ENCODE measurements at places on chromosomes 4 and X.
A peak's percentile ranks its signal among the peaks of the same experiment; 100 is the strongest.

- DNase-seq: no peak
Measured at GRCh38 chr4:15568821-15569220, 86.3 kb downstream of the FBXL5 start.

DNA sequence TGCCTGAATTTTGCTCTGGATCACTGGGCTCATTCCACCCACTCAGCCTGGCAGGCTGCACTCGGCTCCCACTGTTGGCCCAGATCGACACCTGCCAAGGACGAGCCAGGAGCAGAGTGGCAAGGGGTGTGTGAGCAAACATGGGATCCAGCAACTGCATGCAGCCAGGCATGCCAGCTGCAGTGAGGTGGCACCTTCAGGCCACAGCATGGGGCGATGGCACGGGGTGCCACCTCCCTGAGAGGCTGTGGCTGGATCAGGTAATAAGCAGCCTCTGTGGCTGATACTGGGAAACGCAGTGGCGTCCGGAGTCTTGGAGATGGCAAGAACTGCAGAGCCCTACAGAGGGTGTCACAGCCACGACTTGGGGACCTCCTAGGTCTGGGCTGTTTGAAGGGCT, 244.5 kb upstream of the FSTL5 start:
- DNase-seq: no peak

DNA sequence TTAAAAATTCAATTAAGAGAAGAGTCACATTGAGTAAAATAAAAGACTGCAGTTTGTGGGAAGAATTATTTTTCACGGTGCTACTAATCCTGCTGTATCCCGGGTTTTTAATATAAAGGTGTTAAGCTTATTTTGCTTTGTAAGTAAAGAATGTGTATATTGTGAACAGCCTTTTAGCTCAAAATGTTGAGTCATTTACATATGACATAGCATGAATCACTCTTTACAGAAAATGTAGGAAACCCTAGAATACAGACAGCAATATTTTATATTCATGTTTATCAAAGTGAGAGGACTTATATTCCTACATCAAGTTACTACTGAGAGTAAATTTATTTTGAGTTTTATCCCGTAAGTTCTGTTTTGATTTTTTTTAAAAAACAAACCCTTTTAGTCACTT, 39.7 kb downstream of the IRS4 start:
- DNase-seq: no peak

- DNase-seq: no peak
Measured at GRCh38 chr4:14177987-14178386, 550.5 kb upstream of the BOD1L1 start.

- DNase-seq: no peak
Measured at GRCh38 chrX:76996641-76997040, 450.5 kb upstream of the FGF16 start.

- no peak for DNase-seq
Measured at GRCh38 chr4:90540536-90540935, 413.3 kb downstream of the CCSER1 start.

GRCh38 chr4:117549524-117549923, 464.1 kb upstream of the TRAM1L1 start:
- no peak for DNase-seq

DNA sequence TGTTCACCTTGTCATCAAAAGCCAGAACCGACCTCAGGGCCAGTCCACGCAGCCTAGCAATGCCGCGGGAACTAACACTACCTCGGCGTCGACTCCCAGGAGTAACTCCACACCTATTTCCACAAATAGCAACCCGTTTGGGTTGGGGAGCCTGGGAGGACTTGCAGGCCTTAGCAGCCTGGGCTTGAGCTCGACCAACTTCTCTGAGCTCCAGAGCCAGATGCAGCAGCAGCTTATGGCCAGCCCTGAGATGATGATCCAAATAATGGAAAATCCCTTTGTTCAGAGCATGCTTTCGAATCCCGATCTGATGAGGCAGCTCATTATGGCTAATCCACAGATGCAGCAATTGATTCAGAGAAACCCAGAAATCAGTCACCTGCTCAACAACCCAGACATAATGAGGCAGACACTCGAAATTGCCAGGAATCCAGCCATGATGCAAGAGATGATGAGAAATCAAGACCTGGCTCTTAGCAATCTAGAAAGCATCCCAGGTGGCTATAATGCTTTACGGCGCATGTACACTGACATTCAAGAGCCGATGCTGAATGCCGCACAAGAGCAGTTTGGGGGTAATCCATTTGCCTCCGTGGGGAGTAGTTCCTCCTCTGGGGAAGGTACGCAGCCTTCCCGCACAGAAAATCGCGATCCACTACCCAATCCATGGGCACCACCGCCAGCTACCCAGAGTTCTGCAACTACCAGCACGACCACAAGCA, 898 bp downstream of the UBQLN2 start:
- DNase-seq: no peak

DNA sequence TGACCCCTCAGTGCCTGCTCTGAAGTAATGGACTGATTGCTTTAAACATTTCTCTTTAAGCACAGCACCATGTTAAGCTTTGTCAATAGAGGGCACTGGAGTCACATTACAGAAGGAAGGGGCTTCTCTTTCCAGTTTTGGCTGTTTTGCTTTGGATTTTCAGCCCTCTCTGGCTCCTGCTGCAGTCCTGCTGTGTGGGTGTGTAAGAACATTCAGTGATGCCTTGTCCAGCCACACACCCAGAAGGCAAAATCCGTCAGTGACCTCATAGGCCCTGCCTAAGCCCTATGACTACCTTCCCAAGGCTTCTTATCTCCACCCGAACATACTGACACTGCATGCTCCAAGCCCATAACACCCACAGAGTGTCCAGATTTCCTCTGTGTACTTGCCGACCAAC, 215.3 kb upstream of the CTSO start:
- no peak for DNase-seq

DNA sequence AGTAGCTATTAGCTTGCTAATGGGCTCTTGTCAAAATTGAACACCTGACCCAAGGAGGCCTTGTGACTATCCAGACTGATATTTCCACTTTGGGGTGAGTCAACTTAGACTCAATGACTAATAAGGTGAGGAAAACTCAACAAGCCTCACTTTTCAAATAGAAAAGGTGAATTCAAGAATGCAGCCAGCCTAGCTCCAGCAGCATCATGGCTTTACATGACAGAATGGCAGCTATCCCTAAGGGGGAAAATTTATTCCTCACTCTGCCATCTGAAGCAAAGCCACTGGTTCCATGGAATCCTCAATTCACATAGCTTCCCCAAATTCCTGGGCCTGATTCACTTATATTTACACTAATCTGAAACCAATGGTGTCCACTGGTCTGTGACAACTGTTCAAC, 29.1 kb upstream of the RAB9B start:
- no peak for DNase-seq

DNA sequence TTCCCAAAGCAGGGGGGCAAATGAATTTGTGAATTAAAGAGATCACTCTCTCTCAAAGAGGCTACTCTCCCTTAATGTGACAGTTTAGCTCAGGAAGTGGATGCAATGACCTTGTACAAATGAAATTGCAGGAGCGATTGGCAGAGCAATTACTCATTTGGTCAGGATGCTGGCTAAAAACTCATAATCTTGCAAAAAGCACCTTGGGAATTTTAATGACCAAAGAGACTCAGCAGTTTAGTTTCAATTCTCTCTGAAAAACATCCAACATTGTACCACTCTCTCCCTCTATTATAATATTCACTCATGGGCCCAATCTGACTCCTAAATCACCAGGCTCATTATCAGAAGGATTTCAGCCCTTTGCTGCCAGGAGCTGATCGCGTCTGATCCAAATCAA, 26.1 kb downstream of the PDGFC start:
- DNase-seq: no peak

DNA sequence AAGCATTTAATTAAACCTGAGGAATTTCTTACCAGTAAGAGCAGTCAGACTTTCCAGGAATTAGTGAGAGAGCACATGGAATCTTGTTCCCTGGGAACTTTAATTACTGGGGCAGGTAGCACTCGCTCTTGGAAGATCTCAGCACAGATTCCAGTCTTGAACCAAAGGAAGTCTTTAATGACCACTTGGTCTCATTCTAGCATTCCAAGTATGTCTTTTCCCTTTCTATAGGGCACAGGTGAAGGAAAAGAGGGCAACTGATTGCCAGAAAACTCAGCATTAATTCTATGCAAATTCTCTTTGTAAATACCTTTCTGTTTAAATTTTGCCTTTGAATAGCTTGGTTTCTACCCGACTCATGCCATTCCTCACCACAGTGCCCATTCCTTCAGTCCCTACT, 236.6 kb downstream of the LDB2 start:
- DNase-seq: no peak

GRCh38 chr4:91116861-91117260, 989.7 kb downstream of the CCSER1 start:
- DNase-seq: no peak

- DNase-seq: peak; percentile 77
Measured at GRCh38 chr4:109433205-109434006, at the start of gene SEC24B. TSS of gene SEC24B (plus strand) at chr4:109433815. CDS start at chr4:109433870, 55 bp downstream.

- DNase-seq: no peak
Measured at GRCh38 chr4:17762726-17763125, 18.7 kb downstream of the FAM184B start.

- no peak for DNase-seq
Measured at GRCh38 chr4:67918428-67918827, 34.6 kb upstream of the TMPRSS11D start.

DNA sequence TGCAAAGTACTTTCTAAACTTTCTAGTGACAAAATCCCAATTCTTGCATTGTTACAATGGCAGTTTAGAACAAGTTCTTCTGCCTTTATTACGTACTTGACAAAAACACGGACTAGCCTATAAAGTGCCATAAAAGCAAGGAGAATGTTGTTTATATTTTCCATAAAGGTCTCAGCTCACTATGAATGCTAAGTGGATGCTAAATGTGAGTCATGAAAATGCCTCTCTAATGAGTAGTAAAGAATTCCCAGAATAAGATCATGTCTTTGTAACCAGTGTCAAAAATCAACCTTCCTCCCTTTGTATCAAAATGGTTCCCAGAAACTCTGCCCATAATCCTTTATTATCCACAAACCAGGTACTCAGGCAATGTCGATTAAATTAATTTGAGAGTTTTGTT, 539.8 kb upstream of the SLIT2 start:
- DNase-seq: no peak

DNA sequence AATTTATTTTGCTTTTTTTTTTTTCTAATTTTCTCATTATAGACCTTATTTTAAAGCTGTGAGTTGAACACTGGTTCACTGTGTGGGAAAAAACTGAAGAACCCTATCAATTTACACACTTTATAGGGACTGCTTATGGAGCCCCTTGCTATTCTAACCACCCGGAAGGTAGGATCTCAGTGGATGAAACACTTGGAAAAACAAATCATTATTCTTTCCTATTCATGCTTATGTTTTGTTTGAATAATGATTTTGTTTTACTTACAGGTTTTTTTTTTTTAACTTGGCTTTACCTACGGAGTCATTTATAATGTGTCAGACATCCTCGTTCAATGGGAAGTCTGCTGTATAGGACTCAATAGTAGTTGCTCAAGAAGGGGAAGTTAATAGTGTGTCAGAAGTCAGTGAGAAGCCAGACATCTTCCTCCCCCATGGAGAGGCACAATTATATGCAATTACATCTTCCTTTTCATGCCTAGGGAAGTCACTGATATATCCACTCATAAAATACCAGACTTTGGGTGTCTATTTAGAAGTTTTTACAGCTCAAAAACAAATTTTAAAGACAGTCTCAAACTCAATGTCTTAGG, 113.2 kb downstream of the ARSF start:
- DNase-seq: no peak

- no peak for DNase-seq
Measured at GRCh38 chr4:152000518-152000917, 239.7 kb upstream of the GATB start.

DNA sequence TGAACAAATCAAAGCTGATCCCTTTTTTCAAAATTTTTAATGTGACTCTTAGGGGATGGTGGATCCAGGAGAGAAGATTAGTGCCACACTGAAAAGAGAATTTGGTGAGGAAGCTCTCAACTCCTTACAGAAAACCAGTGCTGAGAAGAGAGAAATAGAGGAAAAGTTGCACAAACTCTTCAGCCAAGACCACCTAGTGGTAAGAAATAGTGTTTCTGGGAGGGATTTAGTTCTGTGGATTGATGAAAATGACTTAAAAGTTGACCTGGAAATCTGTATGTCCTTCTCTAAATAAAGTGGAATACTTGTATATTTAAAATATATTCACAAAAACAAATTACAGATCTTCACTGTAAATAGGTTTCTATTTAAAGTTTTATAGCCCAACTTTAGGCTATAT, 29.2 kb downstream of the NUDT9 start:
- DNase-seq: no peak

GRCh38 chr4:171565130-171565788, 247.9 kb upstream of the GALNTL6 start:
- no peak for DNase-seq

DNA sequence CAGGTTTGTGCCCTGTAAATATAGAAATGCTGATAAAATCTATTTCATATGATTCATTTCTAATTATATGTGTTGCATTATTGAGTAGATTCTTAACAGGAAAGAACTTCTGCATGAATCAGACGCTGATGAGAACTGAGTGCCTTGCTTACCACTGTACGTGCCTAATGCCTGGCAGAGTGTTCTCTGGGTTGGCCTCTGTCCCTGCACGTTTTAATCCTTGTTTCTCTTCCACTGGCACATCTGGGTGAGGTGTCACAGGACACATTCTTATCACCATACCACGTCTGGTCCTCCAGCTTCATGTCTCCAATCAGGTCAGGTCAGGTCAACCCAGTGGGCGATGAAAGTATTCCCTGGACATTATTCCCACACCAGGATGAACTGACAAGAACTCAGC, 53.6 kb downstream of the KLF3 start:
- DNase-seq: no peak

DNA sequence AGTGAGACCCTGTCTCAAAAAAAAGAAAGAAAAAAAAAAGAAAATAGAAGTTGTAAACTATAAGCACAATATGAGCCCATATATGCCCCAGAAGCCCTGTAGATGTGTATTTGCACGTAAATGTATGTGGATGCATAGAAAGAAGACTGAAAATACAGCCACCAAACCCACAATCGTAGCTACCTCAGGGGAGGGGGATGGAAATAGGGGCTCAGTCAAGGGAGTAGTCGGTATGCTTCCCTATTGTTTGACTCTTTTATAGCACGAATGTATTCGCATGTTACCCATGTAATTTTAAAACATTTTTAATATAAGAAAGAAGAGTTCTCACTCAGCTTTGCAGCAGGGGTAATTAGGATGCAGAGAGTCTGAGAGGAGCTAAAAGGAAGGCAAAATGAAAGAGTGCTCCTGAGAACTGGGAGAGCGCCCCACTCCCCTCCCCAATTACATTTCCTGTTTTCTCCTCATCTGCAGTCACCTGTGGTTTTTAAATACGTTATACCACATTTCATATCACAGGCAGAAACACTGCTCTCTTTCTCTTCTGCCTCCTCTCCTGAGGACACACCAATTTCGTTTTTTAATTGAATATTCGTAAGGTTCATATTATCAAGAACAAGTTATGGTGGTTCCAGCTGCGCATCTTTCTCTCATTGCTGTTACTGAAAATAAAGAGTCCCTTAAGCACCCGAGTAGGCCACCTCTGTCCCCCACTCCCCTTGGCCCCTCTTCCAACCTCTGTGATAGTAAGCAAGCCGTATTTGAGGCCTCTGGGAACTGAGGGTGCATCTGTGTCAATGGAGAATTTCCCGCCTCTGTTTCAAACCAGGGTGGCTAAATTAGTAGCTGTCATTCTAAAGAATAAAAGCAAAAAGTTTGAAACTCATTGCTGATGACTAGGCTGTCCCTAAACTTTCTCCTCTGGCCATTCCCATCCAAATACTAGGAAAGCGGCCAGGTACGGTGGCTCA, 10.7 kb downstream of the SEPTIN6 start:
- no peak for DNase-seq
